ENCODE measurements at places on chromosomes 4 and X.

- no peak for DNase-seq
Observed at GRCh38 chr4:174437749-174438148, 84.5 kb downstream of the HPGD start.

- DNase-seq, result no peak
Observed at GRCh38 chr4:16139066-16139945, 55.5 kb upstream of the PROM1 start.

DNA sequence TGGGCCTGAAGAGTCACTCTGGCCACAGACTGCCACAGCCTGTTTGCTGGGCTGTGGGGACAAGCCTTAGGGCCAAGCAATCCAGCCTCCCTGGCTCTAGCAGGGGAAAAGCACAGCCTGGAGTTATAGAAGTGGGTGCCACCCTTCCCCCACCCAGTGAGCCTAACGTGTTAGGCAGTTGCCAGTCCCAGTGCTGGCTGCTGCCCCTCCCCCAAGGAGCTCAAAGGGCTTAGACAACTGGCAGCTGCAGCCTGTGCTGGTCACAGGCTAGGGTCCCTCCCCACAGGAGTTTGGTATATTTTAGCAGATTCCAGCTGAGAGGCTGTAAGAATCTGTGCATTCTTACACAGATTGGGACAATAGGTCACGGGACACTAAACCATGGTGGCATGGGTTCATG lies 370.3 kb upstream of the FGF16 start:
- DNase-seq, result no peak

- no peak for DNase-seq
Observed at GRCh38 chr4:121464854-121465253, 84.0 kb upstream of the QRFPR start.

- no peak for DNase-seq
Observed at GRCh38 chr4:187993827-187994226, 1.7 kb upstream of the ZFP42 start.

DNA sequence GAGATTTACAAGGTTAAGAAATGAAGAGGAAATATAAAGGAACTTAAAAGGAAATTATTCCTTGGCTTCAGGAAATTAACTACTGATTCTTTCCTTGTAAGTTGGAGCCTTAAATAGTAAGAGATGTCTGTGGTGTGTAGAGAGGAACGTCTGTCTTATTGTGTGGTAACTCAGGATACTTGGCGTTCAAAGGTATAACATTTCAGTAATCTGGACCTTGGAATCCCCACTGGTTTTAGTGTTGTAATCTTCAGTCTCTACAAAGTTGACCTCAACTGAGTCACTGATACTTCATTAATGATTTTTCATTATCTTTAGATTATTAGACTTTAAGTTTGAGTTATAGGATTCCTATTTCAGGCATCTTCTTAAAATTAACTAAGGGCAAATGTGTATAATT lies 79.1 kb upstream of the LSM6 start:
- DNase-seq, result no peak

DNA sequence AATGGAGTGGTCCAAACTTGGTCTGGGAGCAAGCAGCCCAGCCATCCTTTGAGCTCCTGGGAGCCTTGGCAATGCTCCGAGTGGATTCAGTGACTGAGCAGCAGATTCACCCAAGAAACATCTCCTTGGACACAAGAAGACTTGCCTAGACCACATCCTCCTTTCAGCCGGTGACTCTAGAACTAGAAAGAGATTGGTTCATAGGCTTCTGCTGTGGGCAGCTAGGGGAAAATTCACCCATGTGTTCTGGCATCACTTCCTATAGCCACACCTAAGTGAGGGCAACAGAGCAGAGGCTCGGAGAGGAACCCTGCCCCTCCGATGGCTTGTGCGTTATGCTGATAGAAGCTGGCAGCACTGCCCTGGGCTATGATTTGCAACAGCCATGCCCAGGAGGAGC lies 16.0 kb downstream of the ZNF275 start:
- DNase-seq, result no peak

- DNase-seq, result no peak
Observed at GRCh38 chrX:23884427-23885024, 23.2 kb downstream of the APOO start.

GRCh38 chr4:113645771-113646441 lies 115.6 kb downstream of the CAMK2D start:
- DNase-seq, result peak; percentile 67

DNA sequence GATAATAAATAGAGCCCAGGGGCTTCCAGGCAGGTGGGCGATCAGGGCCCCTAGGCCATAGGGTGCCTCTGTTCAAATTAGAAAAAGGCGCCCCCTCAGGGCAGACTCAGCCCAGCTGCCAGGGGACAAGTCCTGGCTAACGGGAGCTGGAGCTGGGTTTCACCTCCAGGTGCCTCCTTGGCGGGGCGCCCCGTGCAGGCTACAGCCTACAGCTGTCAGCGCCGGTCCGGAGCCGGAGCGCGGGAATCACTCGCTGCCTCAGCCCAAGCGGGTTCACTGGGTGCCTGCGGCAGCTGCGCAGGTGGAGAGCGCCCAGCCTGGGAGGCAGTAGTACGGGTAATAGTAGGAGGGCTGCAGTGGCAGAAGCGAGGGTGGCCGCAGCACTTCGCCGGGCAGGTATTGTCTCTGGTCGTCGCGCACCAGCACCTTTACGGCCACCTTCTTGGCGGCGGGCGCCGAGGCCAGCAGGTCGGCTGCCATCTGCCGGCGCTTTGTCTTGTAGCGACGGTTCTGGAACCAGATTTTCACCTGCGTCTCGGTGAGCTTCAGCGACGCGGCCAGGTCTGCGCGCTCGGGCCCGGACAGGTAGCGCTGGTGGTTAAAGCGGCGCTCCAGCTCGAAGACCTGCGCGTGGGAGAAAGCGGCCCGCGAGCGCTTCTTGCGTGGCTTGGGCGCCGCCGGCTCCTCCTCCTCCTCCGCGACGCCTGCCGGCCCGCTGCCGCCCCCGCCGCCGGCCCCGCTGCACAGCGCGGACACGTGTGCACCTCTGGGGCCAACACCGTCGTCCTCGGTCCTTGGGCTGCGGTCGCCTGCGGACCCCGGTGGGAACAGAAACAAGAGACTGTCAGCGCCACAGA lies 2.4 kb downstream of the NKX3-2 start:
- DNase-seq, result no peak

DNA sequence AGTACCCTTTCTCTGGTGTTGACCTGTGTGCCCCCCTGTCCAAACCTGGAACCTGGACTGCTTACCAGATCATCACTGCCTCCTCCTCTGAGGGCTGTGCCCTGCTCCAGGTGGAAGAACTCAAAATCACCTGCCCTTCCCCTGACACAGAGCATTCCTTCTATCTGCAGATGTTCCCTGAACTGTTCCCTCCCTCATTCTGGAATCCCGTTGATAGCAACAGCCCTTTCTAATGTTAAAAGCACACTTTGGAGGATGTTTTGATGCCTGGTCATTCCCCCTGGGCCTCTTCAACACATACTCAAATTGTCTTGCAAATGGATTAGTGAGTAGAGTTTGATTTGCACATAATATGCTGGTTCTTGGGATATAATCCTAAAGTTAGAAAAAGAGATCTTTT lies 225.8 kb downstream of the FGF13 start:
- peak; percentile 55 for DNase-seq

GRCh38 chr4:26746802-26747213 lies 113.8 kb upstream of the STIM2 start:
- no peak for DNase-seq

GRCh38 chr4:120348521-120348920 lies 281.9 kb upstream of the MAD2L1 start:
- DNase-seq, result no peak

GRCh38 chrX:151153086-151153485 lies 23.3 kb upstream of the GPR50 start:
- DNase-seq, result peak; percentile 45

GRCh38 chr4:184384056-184384809 lies 90.1 kb downstream of the IRF2 start:
- no peak for DNase-seq

- DNase-seq, result no peak
Observed at GRCh38 chrX:72050011-72050410, 81.7 kb downstream of the RTL5 start.

DNA sequence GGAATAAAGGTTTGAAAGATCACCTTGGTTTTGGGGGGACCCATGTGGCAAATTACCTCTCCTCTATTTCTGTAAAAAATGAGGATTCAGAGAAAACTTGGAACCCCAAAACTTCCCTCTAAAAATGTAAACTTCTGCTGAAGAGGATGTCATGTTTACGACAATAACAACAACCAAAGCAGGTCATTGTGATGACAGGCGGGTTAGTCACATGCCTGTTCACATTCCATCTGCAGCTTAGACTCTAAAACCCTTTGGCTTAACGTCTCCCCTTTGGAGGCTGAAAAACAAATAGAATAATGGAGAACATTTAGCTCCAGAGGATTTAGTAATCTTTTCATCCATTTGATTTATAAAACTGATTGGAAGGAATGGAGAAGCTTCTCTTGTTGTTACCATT lies 75.0 kb upstream of the FAM9C start:
- no peak for DNase-seq

DNA sequence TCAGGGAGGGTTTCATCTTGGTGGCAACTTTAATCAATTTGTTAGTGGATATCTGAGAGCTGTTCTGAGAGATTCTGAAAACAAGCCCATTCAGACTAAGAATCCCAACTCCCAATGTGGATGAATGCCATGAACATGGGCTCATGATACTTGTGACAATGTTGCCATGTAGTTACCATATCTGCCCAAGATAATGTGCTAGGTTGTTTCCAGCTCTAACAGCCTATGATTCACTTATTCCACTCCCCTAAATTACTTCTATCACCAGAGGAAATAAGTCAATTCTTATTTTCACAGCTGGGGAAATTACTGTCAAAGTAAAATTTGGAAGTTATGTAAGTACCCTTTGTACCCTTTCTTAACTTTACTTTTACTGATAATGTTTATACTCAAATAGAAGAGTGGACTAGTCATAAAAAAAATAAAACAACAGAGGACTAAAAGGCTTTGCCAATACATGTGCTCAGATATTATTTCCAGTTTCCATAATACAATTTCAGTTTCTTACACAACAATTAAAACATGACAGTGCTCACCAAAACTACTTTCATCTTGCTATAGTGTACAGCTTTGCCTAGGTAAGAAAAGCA lies 1101.7 kb upstream of the INTU start:
- DNase-seq, result no peak

GRCh38 chr4:25667931-25668557 lies 12.4 kb downstream of the SLC34A2 start:
- no peak for DNase-seq

DNA sequence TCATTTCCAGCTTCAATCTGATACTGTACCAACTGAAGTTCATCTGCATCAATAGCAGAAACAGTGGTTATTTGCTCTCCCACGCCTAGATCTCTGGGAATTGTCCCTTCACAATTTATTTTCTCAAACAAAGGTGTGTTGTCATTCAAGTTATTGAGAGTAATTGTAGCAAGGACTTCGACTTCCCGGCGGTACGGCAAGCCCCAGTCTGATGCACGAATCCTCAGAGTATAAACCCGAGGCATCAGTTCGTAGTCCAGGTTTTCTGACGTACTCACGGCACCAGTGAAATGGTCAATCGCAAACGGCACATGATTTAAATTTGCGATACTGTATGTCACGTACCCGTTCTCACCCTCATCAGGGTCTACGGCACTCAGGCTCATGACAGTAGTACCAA lies 15.7 kb downstream of the FAT1 start:
- DNase-seq, result no peak

- DNase-seq, result no peak
Observed at GRCh38 chr4:26579169-26579568, 4.7 kb upstream of the TBC1D19 start.

DNA sequence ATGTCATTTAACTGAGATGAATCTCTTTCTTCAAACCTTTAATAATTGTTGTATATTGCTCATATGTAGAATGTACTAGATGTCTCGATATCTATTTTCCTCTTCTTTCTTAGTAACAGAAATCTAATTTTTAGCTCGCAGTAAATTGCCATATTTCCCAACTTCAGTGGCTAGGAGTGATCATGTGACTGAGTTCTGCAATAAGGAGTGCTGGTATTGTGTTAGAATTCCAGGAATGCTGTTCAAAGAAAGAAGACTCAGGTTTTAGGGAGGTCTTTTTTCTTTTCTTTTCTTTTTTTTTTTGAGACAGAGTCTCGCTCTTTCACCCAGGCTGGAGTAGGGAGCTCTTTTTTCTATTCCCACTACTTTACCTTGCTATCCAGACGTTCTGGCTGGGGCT lies 81.7 kb downstream of the SLC10A7 start:
- DNase-seq, result no peak

DNA sequence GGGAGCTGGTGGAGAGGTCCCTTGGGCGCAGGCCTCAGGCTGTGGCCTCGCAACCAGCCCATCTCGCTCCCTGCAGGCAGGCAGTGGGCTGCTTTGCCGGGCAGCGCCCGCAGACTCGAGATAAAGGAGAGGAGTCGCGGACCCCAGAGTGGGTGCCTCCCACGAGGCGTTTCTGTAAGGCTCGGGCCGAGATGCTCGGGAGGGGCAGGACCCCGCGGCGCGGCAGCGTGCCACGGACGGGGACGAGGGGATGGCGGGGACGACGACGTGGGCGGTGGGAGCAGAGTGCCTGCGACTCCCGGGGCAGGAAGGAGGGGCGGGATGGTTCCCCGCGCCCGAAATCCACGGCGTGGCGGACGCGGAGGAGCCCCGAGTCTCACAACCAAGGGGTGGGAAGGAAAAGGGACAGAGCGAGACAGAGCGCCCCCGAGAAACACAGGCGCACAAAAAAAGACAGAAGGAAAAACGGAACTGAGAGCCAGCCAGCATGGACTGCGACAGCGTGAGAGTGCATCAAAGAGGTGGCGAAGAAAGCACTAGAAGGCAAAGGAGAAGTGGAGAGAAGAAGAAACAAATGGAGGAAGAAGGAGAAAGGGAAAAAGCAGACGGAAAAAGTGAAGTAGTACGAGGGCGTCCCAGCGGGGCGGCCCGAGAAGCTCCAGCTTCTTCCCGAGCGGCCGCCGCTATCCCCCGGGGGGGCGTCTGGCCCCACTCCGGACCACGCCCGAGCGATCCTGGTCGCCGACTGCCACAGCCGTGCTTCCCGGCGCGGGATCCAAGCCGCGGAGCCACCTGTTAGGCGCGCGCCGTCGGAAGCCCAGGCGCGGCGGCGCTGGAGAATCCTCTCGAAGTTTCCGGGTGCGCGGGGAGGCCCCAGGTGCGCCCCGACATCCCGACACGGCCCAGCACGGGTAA lies 1.5 kb downstream of the BEND4 start:
- DNase-seq, result no peak

GRCh38 chr4:123966990-123967769 lies 570.6 kb downstream of the SPRY1 start:
- no peak for DNase-seq

DNA sequence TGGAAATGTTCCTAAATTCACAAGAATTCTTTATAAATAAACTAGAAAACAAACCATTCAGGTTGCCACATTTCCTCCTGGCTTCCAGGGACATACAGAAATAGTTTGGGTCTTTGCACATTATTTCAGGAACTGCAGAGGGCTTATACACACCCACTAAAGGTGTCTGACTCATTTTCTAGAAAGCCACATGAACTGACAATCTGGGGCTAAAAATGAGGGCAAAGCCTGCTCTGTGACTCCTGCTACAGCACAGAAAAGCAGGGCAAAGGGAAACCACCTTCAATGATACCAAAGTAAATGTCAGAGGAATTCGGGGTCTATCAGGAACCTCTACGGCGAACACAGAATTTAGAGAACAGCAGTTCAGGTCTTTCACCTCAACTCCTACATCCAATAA lies 112.2 kb upstream of the MAP3K15 start:
- no peak for DNase-seq

- no peak for DNase-seq
Observed at GRCh38 chr4:165418073-165418472, 39.3 kb downstream of the CPE start.
